ENCODE measurements at places on chromosomes 3 and 15. TPM values are rescaled to one million over a fixed set of nuclear protein-coding genes. Genes with fewer than 3 reads are reported as not detected.

Gene UROC1
- not detected for total RNA-seq

Gene SLC51A
- not detected for total RNA-seq

Gene LIPH
- not detected for total RNA-seq

Gene LEKR1
- 0.77 TPM for total RNA-seq

Gene AMT
- total RNA-seq = 2.7 TPM

Gene TLR9
- 0.89 TPM for total RNA-seq

Gene MYLK
- total RNA-seq = not detected

Gene STAB1
- 0.17 TPM for total RNA-seq

Gene TGM5
- total RNA-seq = not detected

DNA sequence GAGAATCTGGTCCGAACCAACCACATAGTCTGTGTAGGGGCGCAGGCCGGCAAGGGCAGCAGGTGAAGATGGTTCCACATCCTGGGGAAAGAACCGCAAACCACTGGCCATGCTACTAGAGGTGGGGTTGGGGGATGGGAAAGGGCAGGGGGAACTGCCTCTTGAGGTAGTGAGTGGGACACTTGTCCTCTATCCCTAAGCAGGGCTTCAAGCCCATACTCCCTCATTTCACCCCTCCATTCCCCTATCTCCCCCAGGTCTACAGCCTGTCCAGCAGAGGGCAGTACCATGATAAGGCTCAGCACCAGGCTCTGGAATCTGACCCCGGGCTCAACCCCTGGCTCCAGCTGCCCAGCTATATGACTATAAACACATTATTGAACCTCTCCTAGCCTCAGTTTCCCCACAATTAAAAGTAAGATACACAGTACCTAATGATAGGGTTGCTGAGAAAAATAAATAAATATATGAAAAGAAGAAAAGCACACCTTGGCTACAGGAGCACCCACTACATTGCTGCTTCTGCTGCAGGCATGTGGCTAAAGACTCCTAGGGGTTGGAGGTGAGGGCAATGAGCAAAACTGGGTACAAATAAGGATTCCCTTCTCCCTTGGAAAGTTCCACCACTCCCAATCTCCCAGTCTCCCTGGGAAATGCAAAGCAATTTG, 6.3 kb downstream of the GORASP1 start:
- no peaks in the 10 kb centered on the region for H3K27me3 ChIP-seq
- no peak overlapping the region for H3K27ac ChIP-seq
- peaks cover 28% of the 10 kb centered on the region for H3K4me1 ChIP-seq
- no peak overlapping the region for H3K4me3 ChIP-seq

- DNase-seq = no peak
- H3K36me3 ChIP-seq = no peaks in the 10 kb centered on the region
- no peak overlapping the region for H3K4me3 ChIP-seq
- no peaks in the 10 kb centered on the region for H3K27me3 ChIP-seq
- no peak overlapping the region for H3K27ac ChIP-seq
- H3K4me1 ChIP-seq = no peaks in the 10 kb centered on the region
Observed at GRCh38 chr3:74048699-74049098, 424.0 kb upstream of the PDZRN3 start.

DNA sequence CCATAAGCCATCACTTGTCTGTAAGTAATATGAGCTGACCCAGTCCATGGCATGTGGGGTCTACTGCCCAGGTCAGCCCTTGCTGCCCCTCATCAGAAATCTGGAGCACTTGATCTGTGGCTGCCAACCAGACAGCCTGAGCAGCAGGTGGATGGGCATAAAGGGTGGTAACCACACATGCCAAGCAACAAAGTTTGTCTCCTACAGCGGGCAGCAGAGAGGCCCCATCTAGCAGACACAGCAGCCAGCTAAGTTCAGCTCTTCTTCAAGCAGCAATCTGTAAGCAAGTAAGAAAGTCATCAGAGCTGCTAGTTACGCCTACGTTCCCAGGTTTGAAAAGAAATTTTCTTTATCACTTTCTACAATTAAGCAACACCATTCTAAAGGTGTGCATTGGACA, 27.9 kb downstream of the CHCHD4 start:
- no peak for DNase-seq
- no peaks in the 10 kb centered on the region for H3K4me1 ChIP-seq

DNA sequence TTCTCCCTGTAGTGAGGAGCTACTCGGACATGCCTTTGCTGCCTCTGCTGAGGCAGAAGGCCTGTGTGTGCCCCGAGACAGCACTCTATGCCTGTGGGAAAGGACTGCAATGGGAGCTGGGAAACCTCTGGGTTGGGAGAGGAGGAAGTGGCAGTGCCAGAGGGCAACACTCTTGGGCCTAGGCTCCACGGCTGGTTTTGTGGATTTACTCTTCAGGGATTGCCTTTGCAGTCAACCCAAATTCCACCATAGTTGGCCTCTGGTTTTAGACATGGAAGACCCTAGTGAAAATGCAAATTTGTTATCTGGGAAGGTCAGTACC, 46.8 kb downstream of the ITGA11 start:
- no peaks in the 10 kb centered on the region for H3K36me3 ChIP-seq
- H3K27me3 ChIP-seq = peaks cover 2% of the 10 kb centered on the region
- no peaks in the 10 kb centered on the region for H3K4me1 ChIP-seq
- DNase-seq = no peak
- no peak overlapping the region for H3K27ac ChIP-seq
- no peak overlapping the region for H3K4me3 ChIP-seq

GRCh38 chr15:89157918-89158564, 63.3 kb downstream of the RLBP1 start:
- peaks cover 23% of the 10 kb centered on the region for H3K36me3 ChIP-seq
- H3K27ac ChIP-seq = no peak overlapping the region

DNA sequence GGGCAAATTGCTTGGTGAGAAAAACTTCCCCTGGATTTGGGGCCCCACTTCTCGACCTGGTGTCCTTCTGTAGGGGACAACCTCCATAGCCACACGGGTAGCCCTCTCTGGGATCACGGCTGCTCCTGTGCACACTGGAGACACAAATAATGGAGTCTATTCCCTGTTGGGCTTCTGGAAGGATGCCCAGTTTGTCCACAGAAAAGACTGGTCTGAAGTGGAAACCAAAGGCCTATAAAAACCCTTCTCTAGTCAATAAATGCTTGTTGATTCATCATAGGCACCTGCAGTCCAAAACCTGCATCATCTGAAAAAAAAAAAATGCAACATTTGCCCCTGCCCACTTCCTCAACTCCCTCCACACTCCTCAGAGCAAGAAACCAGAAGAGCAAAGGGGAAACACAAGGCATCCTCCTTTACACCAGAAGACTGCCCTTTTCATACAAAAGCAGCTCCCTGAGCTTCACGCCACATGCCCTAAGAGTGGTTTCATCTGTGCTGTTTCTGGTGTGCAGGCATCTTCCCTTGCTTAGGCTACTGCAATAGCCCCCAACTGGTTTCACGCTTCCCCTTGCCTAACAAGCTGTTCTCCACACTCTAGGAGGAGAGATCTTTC, 36.3 kb downstream of the SRGAP3 start:
- H3K27me3 ChIP-seq = no peaks in the 10 kb centered on the region
- H3K4me1 ChIP-seq = no peaks in the 10 kb centered on the region
- no peak overlapping the region for H3K4me3 ChIP-seq
- no peak overlapping the region for H3K27ac ChIP-seq
- no peak for DNase-seq

- peaks cover 20% of the 10 kb centered on the region for H3K27me3 ChIP-seq
- no peak overlapping the region for H3K4me3 ChIP-seq
- no peak overlapping the region for H3K27ac ChIP-seq
- H3K4me1 ChIP-seq = peaks cover 4% of the 10 kb centered on the region
- no peaks in the 10 kb centered on the region for H3K36me3 ChIP-seq
Observed at GRCh38 chr15:66619152-66619903, 53.5 kb upstream of the LCTL start.

DNA sequence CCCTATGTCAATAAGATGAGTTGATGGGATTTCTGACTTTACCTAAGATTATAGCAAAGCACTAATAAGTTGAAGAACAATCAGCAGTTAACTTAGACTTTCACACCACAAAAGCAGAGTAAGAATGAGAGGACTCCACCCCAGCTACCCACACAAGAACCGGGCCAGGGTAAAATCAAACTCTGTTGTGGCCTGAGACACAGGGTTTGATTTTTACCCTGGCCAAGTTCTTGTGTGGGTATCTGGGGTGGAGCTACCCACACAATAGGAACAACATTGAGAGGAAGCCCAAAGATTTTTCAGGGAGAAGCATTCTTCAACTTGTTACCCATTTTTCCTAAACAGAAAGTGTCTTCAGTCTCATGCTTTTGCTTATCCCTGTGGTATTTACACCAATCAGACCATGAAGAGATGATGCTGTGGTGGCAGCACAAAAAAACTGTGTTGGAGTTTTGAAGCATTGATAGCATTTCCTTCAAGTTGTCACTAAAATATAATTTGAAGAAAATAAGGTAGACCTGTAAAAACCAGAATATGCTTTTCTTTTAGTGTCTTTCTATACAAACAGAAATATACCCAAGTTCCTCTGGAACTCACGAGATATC, 25.6 kb downstream of the CPOX start:
- H3K4me1 ChIP-seq = peaks cover 50% of the 10 kb centered on the region
- no peak overlapping the region for H3K4me3 ChIP-seq
- DNase-seq = no peak
- H3K36me3 ChIP-seq = peaks cover 1% of the 10 kb centered on the region
- no peaks in the 10 kb centered on the region for H3K27me3 ChIP-seq

GRCh38 chr3:43273416-43273815, 12.9 kb upstream of the SNRK start:
- no peak overlapping the region for H3K27ac ChIP-seq
- H3K36me3 ChIP-seq = no peaks in the 10 kb centered on the region
- H3K4me1 ChIP-seq = peaks cover 5% of the 10 kb centered on the region
- DNase-seq = no peak
- H3K27me3 ChIP-seq = no peaks in the 10 kb centered on the region

DNA sequence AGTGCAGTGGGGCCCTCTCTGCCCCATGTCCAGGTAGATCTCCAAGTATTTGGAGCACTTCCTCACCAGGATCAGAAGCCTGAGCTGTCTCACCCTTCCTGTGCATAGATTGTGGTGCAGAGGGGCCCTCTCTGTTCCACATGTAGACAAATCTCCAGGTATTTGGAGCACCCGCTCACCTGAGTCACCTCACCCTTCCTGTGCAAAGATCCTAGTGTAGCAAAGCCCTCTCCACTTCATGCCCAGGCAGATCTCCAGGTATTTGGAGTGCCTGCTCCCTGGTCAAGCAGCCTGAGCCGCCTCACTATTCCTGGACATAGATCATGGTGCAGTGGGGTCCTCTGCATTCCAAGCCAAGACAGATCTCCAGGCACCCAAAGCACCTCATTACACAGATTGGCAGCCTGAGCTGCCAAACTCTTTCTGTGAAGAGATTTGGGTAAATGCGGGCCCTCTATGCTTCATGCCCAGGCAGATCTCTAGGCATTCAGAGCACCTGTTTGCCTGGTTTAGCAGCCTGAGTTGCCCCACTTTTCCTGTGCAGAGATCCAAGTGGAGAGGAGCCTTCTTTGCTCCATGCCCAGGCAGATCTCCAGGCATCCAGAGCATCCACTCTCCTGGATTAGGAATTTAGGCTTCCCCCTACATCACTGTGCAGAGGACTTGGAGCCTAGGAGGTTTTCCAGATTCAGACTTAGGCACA, 249.8 kb downstream of the AGBL1 start:
- H3K4me1 ChIP-seq = peaks cover 2% of the 10 kb centered on the region
- no peak overlapping the region for H3K4me3 ChIP-seq
- H3K27me3 ChIP-seq = peaks cover 29% of the 10 kb centered on the region
- no peak overlapping the region for H3K27ac ChIP-seq

GRCh38 chr15:50971542-50971941, 63.1 kb downstream of the AP4E1 start:
- H3K27me3 ChIP-seq = no peaks in the 10 kb centered on the region
- H3K4me1 ChIP-seq = peaks cover 3% of the 10 kb centered on the region
